ENCODE measurements at places on chromosomes 1 and 21.

GRCh38 chr1:100661176-100661575 is 58.4 kb upstream of the VCAM1 start:
- no peak for DNase-seq

DNA sequence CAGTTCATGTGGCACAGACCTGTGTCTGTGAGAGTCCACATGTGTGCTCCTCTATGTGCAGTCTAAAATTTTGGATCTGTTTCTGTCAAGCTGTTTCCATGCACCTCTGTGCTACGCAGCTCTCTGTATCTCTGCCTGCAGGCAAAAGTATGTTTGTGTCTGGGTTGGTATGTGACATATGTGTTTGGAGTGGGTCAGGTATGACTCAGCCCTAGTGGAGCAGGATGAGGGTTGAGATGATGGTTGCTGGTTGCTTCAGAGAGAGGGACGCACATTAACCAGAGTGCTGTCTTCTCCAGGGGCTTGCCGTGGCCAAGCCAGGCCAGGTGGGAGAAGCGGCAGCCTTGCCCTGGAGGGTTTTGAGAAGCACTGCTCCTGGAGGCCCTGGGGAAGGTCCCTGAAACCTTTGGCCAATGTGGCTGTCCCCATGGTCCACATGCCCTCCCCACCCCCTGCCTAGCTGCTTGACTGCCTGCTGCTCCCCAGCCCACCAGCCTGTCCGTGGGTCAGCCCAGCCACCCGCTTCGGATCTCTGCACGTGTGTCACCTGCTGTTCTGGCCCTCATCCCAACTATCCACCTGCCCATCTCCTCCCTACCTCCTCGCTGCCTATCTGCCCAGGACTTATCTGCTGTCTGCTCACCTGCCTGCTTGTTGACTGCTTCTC is 4.1 kb upstream of the EVA1B start:
- no peak for DNase-seq

GRCh38 chr1:153588482-153588881 is 22.8 kb upstream of the S100A2 start:
- DNase-seq: no peak

DNA sequence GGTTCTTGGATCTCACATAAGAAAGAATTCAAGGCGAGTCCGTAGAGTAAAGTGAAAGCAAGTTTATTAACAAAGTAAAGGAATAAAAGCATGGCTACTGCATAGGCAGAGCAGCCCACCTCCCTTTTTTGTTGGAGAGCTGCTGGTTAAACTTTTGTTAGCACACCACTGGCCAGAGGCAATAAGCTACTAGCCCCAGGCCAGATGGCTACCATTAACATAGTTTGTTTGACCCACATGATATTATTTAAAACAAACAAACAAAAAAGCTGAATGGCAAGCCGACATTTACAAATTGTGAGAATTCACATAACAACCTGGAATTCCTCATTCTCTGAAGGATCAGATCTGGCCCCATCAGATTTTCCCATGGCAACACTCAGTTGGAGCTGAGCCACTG is 19.1 kb upstream of the PAXBP1 start:
- DNase-seq: no peak

DNA sequence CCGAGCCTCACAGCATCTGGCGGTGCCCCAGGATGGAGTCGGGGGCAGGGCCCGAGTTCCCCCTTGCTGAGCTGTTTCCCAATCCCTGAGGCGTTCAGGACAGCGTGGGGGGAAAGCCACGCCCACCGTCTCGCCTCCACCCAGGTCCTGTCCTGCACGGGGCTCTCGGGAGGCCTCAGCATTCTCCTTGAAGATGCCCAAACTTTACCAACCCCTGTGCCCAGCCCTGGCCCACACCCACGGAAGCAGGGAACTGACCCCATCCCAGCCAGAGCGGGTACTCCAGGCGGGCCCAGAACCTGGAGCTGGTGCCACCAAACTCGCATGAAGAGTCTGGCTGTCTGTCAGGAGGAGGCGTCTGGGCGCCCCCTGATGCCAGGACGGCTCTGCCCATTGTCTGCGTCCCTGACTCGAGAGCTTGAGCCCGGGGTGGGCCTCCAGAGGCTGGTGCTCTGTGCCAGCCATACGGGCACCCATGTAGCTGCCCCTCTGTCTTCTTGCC is 35.3 kb upstream of the POFUT2 start:
- DNase-seq: no peak

GRCh38 chr1:80384083-80384830 is 1377.7 kb upstream of the ADGRL4 start:
- DNase-seq: no peak

- DNase-seq: no peak
Observed at GRCh38 chr1:111436726-111437125, 9.2 kb upstream of the OVGP1 start.

- no peak for DNase-seq
Observed at GRCh38 chr1:232704256-232704655, 74.3 kb upstream of the SIPA1L2 start.

GRCh38 chr1:54317084-54317483 is 89.1 kb downstream of the SSBP3 start:
- DNase-seq: no peak

- no peak for DNase-seq
Observed at GRCh38 chr21:39041816-39042215, 141.4 kb downstream of the PSMG1 start.

DNA sequence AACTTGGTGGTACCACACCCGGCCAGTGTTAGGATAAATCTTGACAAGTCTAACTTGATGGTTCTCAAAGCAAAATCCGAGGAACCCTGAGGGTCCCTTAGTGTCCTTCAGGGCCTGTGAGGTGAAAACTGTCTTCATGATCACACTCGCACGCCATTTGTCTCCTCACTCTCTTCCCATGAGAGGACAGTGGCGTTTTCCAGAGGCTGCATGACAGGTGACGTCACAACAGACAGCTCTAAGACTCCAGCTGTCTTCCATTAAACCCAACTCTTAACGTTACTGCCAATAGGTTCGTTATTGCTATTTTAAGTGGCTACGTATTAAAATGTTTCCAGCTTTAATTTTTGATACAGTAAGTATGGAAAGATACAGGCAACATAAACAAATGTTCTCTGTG is 13.8 kb downstream of the CFAP74 start:
- DNase-seq: no peak

- no peak for DNase-seq
Observed at GRCh38 chr1:24096009-24096738, 15.8 kb downstream of the MYOM3 start.

- no peak for DNase-seq
Observed at GRCh38 chr21:46181953-46182547, 2.2 kb downstream of the SPATC1L start.

GRCh38 chr1:153277852-153278251 is 18.4 kb downstream of the LORICRIN start:
- DNase-seq: no peak

- DNase-seq: no peak
Observed at GRCh38 chr1:29767088-29767685, 530.9 kb downstream of the PTPRU start.

DNA sequence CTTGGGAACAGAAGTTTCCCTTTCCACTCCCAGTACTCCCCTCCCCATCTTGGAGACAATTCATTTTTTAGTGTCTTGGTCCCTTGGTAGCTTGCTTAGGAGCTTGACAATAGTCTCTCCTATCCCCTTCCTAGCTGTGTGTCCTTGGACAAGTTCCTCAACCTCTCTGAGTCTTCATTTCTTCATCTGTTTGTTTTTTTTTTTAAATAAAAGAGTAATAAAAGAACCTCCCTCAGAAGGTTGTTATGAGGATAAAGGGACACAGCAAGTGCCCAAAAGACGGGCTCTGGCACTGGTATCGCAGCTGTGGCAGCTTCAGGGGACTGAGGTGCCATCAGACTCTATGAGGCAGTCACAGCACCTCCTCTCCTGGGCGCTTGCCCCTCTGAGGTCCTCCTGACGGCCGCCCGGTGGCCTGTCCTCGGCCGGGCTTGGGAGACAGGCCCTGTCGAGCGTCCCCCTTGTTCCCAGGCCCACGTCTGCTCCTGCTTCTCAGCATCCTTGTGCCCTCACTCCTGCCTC is 689.2 kb downstream of the MATN1 start:
- DNase-seq: no peak

DNA sequence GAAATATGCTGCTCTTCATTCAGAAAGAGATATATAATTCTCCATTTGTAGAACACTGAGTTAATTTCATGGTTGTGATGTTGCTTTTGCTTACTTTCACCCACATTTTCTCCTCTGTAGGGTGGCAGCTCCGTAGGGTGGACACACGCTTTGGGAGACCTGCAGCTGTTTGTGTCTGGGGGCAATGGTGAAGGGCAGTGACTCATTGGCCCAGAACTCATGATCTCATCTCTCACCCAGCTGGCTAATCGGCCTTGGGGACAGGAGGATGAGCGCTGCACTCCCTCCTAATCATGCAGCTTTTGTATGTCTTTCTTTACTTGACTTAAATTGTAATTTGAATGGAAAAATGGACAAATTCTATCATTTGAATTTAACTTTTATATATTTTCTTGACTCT is 9.6 kb downstream of the DISC1 start:
- DNase-seq: no peak

GRCh38 chr1:209839875-209840546 is 12.2 kb downstream of the UTP25 start:
- DNase-seq: no peak

- no peak for DNase-seq
Observed at GRCh38 chr1:161631076-161631475, at the start of gene FCGR3B. TSS of gene FCGR3B (minus strand) at chr1:161631176. CDS start at chr1:161631094, 82 bp downstream.

DNA sequence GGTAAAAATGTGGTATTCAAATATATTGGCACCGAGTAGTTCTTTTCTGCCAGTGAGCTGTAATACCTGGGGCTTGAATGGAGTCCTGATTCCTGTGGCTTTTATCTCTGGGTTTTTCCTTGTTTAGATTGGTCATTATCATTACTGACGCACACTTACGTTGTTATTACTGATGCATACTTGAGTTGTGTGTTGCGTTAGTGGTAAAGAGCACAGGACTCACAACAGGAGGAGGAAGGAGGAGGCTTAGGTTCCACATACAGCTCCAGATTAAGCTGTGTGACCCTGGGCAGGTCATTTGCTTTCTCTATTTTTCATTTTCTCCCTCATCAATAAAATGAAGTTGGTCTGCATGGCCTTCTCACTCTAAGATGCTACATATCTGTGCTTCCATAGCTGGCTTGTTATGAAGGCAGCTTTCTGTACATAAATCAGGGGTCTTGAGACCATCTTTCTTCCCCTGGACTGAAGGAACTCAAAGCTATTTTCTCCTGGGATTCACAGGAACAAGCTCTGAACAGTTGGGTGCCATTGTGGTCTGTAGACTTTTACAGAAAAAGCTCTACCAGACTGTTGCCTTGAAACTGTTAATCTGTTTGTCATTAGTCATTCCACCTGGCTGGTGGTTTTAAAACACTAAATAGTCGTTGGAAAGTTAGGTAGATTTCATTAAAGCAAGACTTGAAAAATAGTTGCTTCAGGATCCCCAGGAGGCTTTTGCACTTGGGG is 5.6 kb downstream of the ARID1A start:
- no peak for DNase-seq

DNA sequence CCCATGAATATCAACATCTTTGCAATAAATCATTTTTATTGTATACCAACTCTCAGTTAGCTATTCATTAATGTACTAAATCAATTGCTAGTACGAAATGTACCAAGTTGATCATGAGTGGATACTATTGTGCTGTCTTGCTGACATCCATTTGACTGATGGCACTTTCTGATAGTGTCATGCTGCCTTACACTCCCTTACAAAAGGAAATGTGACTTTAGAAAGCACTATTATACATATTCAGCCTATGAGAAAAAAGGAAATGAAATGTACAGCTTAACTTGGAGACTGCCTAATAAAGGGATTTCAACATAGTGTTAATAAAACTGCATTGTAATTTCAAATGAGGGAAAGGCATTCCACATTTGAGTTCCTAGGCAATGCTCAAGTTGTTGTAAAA is 52.2 kb downstream of the PLA2G4A start:
- no peak for DNase-seq

DNA sequence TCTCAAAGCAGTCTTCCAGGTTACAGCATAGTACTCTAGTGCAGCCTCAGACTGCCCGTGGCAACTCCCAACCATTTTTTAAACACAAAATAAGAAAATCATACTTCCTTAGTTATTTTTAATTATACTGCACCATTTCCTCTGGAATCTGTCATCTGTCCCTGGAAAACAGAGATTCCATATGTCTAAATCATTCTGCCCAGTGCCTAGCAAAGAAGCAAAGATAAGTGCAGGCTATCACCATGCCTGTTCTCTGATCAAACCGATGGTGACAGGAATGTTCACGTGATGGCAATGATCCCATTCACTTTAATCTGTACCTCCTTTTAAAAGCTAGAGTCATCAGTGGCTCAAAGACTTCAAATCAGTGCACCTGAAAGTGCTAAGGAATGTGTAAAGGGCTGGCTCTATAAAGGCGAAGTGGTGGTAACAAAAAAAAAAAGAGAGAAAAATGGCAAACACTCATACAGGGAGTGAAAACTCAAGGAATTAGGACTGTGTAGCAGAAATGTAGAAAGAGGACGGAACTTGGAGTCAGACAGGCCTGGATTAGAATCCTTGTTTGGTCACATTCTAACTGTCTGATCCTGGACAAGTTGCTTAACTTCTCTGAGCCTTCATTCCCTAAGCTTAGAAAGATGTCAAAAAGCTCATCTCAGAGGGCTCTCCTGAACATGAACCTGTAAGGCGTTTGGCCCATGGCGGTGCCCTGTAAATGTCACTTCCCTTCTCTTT is 9.9 kb upstream of the CCN1 start:
- DNase-seq: no peak

DNA sequence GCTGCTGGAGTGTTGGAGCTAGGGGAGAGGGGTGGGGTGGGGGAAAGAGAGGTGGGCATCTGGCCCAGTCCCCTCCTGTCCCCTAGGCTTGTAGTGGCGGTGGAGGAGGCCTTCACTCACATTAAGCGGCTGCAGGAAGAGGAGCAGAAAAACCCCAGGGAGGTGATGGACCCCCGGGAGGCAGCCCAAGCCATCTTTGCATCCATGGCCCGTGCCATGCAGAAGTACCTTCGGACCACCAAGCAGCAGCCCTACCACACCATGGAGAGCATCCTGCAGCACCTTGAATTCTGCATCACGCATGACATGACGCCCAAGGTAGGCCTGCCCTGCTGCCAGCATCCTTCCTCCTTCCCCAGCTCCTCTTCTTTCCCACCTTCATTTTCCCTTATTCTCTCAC is 23.6 kb downstream of the VANGL2 start:
- DNase-seq: no peak

GRCh38 chr1:55463814-55464475 is 248.8 kb upstream of the USP24 start:
- no peak for DNase-seq

DNA sequence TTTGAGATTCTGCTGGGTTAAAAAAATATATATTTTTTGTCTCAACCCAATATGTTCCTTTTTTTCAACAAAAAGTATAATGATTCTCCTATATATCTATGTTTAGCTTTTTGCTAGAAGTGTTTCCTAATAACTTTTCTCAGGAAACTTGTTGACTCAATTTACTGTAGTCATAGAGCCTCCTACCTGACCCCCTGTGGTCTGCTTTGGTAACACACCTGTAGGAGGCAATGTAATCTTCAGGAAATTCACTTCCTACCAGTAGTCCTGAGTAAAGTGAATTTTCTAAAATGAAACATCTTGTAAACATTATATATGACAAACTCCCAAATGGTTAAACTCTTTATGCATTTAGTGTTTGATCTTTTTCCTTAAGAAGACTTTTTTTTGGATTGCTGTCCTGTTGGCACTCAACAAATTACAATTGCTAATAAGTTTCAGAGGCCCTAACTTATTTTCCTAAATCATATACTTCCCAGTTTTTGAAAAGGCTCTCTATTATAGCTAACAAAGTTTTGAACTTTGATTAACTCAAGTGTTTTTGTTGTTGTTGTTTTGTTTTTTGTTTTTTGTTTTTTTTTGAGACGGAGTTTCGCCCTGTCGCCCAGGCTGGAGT is 118.3 kb downstream of the OLFML2B start:
- no peak for DNase-seq

All from G401 (cell line).